IPS DF 19.7 (cell line): ENCODE measurements at places on chromosomes 12 and 14.
A peak's percentile ranks its signal among the peaks of the same experiment; 100 is the strongest.

DNA sequence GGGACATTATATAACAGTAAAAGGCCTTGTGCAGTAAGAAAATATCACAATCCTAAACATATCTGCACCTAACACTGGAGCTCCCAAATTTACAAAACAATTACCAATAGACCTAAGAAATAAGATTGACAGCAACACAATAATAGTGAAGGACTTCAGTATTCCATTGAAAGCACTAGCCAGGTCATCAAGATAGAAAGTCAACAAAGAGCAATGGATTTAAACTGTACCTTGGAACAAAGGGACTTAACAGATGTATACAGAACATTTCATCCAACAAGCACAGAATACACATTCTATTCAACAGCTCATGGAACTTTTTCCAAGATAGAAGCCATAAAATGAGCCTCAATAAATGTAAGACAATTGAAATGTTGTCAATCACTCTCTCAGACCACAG lies 209.5 kb upstream of the ARHGAP5 start:
- DNase-seq: no peak

DNA sequence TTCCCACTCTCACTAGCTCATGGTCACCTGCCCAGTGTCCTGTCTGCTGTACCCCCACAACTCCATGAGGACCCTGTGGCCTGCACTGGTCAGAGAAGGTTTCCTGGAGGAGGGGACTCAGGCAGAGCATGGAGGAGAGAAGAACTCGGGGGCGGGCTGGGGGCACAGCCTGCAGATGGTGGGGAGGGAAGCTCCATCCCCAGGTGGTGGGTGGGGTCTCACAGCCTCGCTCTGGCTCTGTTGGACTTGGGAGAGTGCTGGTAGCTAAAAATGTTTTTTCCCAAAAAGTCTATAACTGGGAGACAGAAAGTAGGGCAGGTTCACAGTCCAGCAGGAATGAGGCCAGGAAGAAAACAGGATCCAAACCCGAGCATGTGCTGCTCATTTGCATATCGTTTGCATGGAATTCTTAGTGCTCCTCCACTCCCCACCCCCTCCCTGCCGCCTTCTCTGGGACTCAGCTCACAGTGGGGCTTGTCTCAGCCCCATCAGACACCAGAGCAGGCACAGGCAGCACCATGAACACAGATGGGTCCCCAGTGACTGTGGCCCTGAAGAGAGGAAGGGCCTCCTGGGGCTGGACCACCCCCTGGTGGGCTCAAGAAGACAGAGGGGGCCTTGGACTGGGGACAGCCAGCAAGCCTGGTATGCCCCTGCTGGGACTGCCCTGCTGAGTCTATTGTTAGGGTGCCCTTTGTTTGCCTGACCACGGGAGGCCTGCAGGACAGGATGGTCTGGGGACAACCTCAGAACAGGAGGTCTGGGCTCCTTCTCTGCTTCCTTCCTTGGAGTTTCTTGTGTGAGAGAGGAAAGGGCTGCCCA lies 67.0 kb upstream of the SFSWAP start:
- no peak for DNase-seq

DNA sequence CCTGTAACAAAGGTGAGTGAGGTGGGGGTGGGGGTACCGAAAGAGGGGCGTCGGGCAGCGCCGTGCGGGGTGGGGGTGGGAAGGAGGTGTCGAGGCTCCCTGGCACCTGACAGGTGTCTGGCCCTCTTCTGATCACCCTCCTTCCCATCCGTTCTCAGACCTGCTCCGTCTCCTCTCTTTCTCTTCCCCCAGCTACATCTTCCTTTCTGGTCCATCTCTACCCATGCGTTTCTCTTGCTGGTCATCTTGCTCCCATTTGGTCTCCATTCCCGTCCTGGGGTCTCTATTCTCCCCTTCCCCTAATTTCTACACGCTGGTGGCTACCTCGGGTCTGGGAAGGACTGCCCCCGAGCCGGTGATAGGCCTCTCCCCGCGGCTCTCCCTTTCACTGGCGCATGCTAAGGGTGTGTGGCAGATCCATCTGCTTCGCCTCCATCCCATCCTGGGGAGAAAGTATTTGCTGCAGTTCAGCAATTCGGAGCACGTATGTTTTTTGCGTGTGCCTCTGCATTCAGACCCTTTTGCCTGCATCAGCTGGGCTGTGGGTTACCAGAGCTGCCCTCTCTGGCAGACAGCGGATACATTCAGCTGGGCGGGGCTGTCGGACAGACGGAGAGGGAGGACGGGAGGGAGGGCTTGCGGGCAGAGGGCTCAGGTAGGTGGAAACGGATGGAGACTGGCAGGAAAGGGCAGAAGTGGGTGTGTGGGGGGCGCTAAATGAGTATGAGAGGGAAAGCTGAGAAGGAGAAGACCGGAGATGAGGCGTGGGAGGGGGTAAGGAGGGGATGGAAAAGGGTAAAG lies 730 bp downstream of the CLSTN3 start:
- no peak for DNase-seq

DNA sequence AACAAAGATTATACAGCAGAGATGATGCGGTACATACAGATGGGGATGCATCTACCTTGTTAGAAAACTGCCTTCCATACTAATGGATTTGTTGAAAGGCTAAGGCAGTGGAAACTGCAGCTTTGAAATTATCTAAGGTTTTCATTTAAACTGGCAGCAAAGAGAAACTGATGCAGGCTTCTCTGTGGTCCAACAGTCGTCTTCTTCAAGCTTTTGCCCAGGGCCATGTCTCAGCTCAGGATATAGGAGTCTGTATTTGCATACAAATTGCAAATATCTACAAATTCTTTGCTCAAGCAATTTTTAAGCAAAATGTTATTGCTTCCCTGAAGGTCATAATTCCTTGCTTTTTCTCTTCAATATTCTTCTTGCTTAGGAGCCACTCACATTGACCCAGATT lies 33.7 kb downstream of the ERH start:
- no peak for DNase-seq

DNA sequence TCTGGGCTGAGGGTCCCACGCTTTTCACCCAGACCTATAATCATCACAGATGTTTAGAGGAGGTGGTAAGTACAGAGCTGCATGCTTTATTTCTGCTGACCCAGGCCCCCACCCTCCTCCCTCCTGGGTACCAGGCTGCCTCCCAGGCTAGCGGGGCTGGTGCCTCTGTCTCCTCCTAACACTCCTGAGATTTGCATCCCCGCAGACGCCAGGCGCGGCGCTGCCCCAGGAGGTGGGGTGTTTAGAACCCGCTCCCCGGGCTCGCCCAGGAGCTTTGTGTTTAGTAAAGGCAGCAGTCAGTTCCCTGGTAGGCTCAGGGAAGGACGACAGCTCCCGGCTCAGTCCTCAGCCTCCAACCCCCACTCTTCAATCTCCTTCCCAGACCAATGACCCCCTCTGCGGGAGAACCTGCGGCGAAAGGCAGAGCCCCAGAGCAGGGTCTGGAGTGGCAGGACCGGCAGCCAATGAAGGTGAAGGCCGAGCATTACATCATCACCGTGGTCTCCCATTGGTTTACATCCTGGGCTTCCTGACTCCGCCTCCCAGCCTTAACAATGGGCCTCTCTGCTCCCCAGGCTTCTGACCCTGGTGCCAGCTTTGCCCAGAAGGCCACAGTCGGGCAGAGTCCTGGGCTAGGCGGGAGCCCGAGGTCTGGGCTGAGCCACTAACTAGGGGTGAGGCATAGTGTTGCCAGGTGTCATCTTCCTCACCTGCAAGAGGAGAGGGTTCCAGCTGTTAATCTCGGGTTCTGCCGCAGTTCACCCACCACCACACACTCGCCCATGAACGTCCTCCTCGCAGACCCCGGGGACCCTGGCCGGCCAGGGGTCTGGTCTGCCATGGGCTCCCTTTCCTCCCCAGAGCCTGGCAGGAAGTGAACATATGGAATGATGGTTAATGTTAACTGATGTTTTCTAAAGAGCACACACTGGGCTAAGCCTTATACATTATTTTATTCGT lies 57.5 kb downstream of the CALM1 start:
- DNase-seq: peak; percentile 94

GRCh38 chr14:73463411-73463810 lies 5.1 kb upstream of the NUMB start:
- no peak for DNase-seq

DNA sequence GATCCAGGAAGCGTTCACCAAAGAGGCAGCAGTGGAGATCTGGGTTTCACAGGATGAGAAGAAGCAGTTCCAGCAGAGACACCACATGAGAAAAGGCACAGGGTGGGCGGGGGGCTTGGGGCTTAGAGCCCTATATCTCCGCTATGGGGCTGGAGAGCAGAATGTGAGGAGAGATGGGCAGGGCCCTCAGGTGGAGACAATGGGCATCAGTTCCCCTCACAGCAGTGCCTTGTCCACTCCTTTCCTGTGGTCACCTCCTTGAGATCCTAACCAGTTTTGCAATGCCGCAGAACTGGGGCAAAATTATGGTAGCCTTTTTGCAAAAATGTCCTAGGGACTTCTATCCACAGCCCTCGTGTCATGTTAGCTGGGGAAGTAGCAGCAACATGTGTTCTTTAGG lies 27.5 kb downstream of the DHRS2 start:
- DNase-seq: no peak

DNA sequence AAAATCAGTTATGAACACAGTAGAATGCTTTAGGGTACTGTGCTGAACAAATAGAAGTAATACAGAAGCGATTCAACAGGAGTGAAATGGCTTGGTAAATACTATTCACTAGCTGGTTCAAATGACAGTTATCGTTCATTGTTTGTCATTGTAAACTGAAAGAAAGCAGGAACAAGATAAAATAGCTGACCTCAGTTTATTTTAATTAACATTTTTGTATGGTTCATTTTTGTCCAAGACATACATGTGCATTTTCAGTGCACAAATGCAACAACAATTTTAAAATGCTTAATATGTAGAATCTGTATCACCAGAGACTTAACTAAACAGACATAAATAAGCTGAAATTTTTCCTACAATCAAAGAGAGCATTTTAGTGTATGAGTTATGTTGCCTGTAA lies 49.9 kb downstream of the ALX1 start:
- DNase-seq: no peak

GRCh38 chr12:114166362-114166761 lies 200.2 kb upstream of the RBM19 start:
- DNase-seq: peak; percentile 33

DNA sequence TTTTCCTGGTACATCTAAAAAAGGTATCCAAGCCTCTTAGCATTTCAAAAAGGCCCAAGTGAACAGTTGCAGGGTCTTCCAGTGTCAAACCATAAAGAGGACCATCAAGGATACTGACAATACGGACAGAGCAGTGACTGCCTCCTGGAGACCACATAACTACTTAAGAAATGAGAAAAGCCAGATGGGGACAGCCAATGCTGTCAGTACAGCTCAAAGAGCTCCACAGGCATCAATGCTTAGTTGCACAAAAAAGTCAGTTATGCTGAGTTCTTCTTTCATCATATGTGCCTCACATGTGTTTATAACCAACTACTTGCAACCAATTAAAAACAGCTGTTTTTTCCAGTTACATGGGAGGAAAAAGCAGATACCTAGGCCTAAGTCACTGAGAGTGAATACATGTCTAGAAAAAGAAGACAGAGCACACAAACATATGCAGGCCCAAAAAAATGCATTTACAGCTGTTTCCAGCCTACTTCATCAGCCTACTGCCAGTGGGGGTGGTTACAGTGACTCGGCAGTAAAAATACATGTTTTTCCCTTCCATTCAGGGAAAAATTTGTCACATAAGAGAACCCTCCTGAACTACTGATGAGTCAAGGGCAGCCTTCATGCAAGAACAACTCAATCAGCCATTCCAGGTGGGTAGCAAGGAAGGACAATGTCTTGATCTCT lies 84.0 kb downstream of the DCAF5 start:
- no peak for DNase-seq

DNA sequence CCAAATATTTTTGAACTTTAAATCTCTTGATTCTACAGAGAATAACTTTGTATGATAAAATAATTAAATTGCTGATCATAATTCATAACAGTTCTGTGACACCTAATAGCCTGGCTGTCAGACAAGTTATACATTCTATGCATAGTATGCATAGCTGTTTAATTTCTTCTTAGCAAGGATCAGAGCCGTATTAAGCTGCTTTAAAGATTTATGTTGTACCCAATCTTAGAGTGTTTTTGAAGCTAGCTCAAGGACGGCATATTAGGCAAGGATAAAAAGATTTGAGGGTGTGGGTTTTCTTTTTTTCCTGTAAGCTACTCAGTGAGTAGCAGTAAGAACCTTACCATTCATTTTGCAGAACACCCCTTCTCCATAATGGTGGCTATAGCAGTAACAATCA lies 45.9 kb downstream of the SLC17A8 start:
- DNase-seq: no peak

DNA sequence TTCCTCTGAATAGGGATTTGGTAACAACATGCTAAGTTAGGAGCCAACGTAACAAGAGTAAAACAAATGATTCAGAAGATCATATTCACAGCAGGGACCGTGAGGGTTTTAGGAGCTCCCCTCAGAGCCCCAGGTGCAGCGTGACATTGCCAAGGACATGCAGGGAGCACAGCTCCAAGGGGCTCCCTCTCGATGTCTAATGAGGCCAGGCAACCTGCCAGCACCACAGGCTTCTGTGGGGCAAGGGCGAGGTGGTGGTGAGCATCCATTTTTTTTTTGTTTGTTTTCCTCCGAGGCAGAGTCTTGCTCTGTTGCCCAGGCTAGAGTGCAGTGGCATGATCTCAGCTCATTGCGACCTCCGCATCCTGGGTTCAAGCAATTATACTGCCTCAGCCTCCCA lies 95.1 kb upstream of the PTPRB start:
- no peak for DNase-seq

GRCh38 chr12:1530592-1531152 lies 63.7 kb downstream of the FBXL14 start:
- DNase-seq: no peak

- no peak for DNase-seq
Measured at GRCh38 chr12:117497407-117497806, 136.0 kb upstream of the NOS1 start.

- no peak for DNase-seq
Measured at GRCh38 chr14:89298056-89298834, 118.8 kb downstream of the FOXN3 start.

DNA sequence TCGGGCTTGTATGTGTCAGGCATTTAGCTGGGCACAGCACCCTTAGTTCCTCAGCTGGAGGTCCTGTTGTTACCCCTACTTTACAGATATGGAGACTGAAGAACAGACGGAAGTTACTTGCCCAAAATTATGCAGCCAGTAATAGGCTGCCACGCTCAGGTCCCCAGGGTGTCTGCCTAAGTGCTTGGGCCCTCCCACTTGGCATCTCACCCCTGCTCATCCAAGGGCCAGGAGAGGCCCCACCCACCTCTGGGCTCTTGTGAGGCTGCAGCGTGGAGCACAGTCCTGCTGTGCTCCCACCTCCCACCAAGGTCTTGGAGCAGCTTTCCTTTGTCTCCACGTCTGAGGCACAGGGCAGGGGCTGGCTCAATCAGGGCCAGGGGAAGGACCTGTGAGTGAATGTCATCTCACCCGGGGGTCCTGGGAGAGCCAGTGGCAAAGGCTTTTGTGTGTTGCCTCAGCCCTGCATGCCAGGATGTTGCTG lies 64.6 kb downstream of the BEGAIN start:
- no peak for DNase-seq

DNA sequence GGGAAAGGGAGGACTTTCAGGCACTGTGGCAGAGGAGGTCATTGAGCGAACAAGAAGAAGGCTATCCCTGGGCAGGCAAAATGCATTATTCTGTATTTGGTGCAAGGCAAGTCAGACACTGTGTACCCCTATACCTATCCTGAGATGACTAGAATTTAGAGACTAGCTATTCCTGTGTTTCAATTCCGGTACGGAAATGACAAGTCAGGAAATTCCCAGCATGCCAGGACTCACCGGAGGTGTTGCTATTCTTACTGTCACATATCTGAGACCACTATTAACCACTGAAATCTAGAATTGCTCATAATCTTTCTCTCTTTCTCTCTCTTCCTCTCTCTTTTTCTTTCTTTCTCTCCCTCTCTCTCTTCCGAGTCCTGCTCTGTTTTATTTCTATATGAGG lies 297.1 kb downstream of the PDZRN4 start:
- DNase-seq: no peak

- DNase-seq: no peak
Measured at GRCh38 chr14:51879170-51879569, 18.8 kb downstream of the GNG2 start.
